ENCODE measurements at places on chromosomes 1 and 21. TPM values are rescaled to one million over a fixed set of nuclear protein-coding genes. Genes with fewer than 3 reads are reported as not detected.

Gene VANGL1
- polyA plus RNA-seq, result 5.0 TPM

Gene CA14
- not detected for polyA plus RNA-seq

Gene COL18A1
- polyA plus RNA-seq, result 5.4 TPM

DNA sequence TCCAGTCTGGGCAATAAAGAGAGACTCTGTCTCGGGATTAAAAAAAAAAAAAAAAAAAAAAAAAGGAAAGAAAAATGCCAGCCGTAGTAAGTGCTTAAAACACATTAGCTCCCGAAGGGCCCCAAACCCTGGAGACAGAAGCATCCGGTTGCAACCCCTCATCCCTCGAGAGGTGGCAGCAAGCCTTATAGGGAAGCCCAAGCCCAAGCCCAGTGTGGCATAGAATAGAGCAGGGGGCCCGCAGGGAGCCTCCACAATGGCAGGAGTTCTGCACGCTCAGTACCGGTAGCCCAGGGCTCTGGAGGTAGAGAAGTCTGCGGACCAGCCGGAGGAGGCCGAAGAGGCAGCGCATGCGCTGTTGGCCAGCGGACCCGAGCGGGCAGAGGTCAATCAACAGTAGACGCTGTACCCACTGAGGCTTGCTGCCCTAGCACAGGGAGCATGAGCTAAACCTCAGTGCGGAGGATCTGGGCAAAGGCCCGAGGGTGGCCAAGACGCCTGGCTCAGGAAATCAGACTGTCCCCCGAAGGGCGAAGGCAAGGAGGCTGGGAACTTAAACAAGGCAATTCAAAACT, 34.1 kb upstream of the C1orf198 start:
- DNase-seq, result no peak
- no peaks in the 10 kb centered on the region for H3K27me3 ChIP-seq
- H3K4me1 ChIP-seq, result peaks cover 23% of the 10 kb centered on the region
- no peaks in the 10 kb centered on the region for H3K36me3 ChIP-seq

- no peaks in the 10 kb centered on the region for H3K36me3 ChIP-seq
- no peaks in the 10 kb centered on the region for H3K4me1 ChIP-seq
- no peak overlapping the region for H3K4me3 ChIP-seq
- no peak overlapping the region for H3K27ac ChIP-seq
Measured at GRCh38 chr1:207440626-207441025, 13.5 kb upstream of the CR2 start.

DNA sequence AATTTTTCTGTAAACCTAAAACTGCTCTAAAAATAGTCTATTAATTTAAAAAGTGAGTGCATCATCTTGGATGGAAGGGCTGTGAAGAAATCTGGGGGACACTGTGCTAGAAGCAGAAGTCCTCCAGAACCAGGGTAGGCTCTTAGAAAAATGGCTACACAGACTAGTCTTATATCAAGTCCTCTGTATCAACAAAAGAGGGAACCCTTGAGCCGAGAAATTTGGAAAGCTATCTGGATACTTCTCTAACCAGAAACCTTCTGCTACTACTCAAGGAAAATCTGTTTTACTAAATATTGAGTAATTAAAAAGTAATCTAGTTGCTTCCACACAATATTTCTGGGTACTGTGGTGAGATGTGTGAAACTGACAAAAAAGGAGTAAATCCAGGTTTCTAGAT, 92.1 kb downstream of the WDR3 start:
- no peak for DNase-seq
- no peak overlapping the region for H3K4me3 ChIP-seq
- no peaks in the 10 kb centered on the region for H3K36me3 ChIP-seq
- no peaks in the 10 kb centered on the region for H3K4me1 ChIP-seq

DNA sequence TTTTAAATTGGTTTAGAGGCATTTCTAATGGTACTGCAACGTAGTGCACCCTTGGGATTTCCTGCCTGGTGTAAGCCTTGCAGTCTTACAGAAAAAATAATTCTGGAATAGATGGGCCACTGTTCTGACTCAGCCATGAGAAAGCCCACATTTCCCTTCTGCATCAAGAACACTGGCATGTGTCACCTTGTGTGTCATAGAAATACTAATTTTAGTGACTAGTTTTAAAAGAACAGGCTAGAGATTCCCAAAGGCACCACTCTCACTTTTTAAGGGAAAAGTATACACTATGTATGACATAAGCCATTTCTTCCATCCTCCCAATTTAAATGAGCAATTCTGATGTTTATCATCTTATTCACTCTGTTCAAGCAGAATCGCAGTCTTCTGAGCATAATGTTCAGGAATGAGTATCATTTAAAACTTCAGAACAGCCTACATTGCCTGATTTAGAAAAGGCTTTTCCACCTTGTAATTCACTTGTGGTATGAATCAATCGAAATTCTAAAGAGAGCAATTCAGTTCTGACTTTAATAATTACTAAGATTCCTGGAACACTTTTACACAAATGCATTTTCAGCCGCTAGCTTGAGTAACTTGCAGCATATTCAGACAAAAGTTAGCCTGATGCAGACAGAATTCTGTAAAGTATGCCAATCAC, 18.8 kb downstream of the RGS13 start:
- H3K27me3 ChIP-seq, result no peaks in the 10 kb centered on the region
- H3K27ac ChIP-seq, result no peak overlapping the region
- no peaks in the 10 kb centered on the region for H3K4me1 ChIP-seq
- H3K36me3 ChIP-seq, result no peaks in the 10 kb centered on the region
- no peak overlapping the region for H3K4me3 ChIP-seq
- DNase-seq, result no peak
